ENCODE measurements at places on chromosomes 3 and 15. TPM values are rescaled to one million over a fixed set of nuclear protein-coding genes. Genes with fewer than 3 reads are reported as not detected.

DNA sequence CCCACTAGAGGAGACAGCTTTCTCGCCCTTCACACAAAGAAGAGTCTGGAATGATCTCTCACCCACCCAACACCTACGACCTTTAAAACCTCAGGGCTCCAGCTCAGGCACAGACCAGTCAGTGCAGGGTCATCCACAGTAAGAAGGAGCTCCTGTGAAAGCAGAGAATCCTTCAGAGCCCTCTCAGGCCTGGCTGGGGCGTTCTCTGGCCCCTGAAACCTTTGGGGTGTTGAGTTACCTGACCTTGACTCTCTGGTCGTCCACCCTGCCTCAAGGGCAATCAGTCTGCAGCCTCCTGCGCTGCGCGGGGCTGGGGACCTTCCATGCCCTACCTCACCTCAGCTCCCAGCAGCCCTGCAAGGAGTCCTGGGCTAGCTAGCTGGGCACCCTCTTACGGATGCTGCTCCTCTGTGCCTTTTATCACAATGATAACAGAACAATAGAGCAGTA lies 106.2 kb downstream of the ADCY5 start:
- DNase-seq: no peak

GRCh38 chr15:28911310-28911931 lies 25.6 kb downstream of the APBA2 start:
- no peak for DNase-seq

- no peak for DNase-seq
These were observed 12.8 kb downstream of the ADPGK start for GRCh38 chr15:72770673-72771328.

DNA sequence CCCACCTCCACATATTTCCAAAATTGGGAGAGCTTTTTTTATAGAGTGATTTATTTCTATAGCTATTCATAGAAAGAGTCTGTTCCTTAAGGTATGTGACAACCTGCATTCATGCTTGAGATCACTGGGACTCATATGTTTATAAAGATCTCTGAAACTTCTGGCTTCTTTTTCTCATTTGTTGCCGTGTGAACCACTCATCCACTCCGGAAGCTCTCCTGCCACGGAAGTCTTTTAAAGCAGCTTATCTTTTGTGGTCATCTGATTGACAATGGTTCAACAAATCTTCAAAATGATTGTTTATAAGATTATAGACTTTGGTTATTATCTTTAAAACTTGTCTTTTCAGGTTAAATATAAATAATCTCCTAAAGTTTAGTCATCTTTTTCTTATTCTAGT lies 260.5 kb downstream of the C3orf38 start:
- no peak for DNase-seq

GRCh38 chr3:128783774-128784173 lies 57.8 kb downstream of the RAB7A start:
- DNase-seq: no peak

DNA sequence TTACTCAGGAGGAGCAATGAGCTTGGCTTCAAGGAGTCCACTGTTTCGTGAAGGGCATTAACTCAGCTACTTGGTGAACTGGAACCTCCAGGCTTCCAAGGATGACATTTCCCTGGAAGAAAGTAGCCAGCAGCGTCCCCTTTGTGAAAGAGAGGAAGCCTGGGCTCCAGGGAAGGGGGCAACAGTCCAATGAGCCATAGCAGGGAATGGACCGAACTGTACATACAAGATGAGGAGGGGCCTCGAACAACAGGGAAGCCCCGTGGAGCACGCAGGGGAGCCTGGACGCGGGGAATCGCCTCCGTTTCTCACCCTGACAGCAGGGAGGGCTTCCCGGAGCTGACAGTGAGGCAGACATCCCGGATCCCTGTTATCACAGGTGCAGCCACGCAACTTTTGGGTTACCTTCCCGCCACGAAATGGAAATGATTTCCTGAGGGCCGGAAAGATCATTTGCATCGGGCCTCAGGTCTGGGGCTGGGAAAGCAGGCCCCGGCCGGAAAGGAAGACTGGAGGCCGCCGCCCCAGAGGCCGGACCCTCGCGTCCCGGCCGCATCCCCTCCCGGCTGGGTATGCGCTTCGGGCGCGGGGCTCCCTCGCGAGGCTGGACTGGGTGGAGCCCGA lies 475 bp upstream of the SPINT1 start:
- DNase-seq: no peak

Gene PPP1R14D
- not detected for total RNA-seq

Gene AHSG
- not detected for total RNA-seq

Gene BAHD1
- total RNA-seq: 17.5 TPM

Gene CCDC80
- total RNA-seq: 92.2 TPM
